Fibroblast of skin of scalp (primary cell): ENCODE measurements at places on chromosomes 2 and 18.

DNA sequence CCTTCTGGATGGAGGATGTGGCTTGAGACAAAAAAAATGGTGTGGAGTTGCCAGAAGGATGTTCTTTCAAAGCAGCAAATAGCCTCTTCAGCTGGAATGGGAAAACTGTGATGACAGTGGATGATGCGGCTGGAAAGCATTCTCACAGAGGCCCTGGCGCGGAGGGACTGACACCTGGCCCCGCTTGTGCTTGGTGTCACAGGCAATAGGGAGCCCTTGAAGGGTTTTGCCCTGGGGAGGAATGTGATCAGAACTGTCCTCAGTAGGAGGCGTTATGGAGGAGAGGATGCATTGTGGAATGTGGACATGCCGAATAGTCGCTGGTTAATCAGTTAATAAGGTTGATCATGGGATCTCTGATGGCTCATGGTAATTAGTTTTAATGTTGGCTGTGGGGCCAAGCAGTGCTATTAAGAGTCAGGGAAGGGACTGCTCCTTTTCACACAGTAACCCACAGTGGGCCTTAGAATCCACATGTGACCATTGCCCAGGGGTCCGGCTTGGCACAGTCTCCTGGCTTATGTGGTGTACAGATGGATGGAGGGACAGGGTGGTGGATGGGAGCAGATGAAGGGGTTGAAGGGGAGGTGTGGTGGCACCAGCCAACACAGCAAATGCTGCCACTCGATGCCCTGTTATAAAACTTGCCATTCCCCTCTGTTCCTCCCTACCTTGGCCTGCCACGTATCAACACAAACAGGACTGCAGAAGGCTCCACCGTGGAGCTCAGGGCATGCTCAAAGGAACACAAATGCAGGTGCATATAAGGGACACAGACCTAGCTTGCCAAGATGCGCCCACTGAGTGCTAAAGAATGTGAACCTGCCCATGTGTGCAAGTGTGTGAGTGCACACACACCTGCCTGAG is 71.7 kb downstream of the CIB4 start:
- no peak for DNase-seq

DNA sequence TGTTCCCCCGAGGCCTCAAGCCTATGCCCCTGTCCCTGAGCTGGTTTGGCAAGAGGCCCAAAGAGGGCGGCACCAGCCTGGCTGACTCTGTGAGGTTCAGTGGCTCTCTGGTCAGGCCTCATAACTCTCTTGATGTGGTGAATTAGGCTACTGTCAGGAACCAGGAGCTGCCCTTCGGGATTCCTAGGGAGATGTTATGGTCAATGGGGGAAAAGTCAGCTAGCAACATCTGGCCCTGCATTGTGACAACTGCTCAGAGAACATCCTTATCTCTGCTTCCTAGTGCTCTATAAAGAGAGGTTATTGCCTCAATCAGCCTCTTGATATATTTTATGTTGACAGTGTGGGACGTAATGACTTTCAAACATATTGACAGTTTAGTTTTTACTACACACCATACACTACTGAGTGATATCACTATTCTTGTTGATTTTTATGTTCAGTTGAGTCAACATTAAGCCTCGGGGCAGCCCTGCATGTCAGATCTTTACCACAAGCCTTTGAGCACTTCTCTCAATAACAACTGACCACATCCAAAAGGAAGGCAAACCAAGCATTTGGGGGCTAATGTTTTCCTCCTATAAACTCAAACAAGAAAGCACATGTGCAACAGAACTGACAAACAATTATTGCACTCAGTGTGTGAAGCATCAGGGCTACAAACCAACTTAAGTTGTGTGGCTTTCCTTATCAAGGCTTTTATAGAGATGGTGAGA is 448.3 kb upstream of the SLC14A2 start:
- DNase-seq, result peak; percentile 23

DNA sequence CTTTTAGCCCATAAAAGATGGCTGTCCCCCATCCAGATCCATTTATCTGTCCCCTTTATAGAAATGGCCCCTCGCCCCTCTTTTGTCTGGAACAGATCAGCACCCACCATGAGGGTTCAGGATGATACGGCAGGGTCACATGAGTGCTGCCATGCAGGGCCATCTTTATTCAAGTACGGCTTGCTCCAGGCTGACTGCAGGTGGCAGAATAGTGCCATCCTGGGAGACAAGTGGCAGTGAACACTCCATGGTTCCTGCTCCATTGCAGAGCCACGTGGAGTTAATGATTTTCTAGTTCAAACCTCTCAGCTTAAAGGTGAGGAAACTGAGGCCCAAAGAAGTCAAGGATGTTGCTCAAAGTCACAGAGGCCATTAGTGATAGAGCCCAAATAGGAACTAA is 180.6 kb downstream of the CLIP4 start:
- DNase-seq, result no peak

- DNase-seq, result no peak
These were observed 102.2 kb upstream of the MSH2 start for GRCh38 chr2:47300609-47301276.

DNA sequence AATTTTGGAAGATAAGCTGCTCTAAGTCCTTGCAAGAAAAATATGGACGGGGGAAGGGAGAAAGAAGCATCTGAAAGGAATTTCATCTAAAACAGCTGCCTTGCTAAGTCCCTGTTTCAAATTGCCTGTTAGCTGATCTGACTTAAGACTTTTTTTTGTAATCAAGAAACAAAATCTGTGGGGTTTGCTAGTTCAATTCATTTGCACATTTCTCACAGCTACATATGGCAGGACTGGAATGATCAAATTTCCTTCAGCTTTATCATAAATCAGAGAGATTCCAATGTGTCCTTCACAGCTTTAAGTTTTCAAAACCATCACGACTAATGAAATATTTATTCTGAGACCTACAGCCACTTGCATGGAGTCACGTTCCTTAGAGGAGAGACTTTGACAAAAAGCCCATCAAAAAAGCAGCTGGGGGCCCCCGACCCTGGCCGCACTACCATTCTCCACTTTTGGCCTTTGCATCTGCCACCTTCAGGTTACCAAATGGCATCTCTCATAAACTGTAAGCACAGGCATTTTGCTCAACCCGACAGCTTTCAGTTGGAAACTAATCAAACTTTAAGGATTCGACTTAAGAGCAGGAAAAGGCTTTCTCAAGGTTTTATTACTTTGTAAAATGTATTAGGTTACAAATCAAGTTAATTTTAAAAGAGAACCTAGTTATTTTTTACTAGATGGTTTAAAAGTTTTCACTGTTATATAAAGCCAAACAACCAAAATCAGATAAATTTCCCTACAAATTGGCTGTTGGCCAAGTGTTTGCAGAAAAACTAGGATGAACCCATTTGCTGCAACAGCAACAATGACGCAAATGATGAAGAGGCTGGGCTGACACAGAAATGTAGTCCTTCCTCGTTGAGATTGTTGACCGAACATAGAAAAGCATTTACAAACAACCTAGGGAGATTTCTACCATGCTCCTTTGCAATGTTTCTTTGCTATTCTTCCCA is 100.4 kb upstream of the RND3 start:
- DNase-seq, result peak; percentile 65

- DNase-seq, result no peak
These were observed 146.2 kb upstream of the KLF7 start for GRCh38 chr2:207312006-207312356.

DNA sequence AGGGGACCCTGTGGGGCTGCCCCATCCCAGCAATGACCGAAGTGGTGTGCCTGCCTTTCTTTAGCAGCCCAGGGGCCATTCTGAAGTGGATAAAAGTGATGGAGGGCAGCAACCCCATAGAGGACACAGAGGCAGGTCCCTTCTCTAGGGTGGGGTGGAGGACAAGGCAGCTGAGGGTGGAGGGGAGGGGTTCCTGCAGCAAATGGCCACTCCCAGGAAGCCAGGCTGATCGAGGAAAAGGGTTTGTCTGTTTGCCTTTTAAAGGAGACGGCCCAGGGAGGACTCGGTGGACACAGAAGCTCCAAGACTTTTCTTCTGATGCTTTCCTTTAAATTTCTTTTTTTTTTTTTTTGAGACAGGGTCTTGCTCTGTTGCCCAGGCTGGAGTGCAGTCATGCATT is 272.8 kb downstream of the TWIST2 start:
- no peak for DNase-seq

- no peak for DNase-seq
These were observed 72.6 kb downstream of the SLC66A2 start for GRCh38 chr18:79878741-79879378.

DNA sequence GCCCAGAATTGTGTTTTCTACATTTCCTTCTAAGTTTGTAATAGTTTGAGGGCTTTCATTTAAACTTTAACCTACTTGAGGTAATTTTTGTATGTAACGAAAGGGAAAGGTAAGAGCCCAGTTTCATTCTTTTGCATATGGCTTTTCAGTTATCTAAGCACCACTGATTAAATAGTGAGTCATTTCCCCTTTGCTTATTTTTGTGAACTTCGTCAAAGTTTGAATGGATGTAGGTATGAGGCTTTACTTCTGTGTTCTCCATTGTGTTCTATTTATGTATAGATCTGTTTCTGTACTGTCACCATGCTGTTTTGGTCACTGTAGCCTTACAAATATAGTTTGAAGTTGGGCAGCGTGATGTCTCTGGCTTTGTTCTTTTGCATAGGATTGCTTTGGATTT is 944.8 kb upstream of the CNTNAP5 start:
- no peak for DNase-seq

DNA sequence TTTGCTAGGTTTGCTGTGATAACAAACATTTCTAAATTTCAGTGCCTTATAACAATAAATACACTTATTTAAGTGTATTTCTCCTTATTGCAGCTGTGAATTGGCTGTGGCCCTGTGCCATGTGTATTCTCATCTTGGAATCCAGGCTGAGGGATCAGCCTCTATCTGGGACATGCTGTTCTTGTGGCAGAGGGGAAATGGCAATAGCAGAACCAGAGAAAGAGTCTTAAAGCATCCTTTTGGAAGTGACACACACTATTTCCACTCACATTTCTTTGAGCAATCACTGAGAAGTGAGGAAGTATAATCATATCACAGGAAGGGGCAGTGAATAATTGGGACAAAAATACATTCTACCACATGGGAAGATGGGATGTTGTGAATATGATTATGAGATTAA is 66.2 kb upstream of the PROKR1 start:
- DNase-seq, result no peak

- DNase-seq, result peak; percentile 94
These were observed 197.9 kb downstream of the NEDD4L start for GRCh38 chr18:58241877-58242276.

DNA sequence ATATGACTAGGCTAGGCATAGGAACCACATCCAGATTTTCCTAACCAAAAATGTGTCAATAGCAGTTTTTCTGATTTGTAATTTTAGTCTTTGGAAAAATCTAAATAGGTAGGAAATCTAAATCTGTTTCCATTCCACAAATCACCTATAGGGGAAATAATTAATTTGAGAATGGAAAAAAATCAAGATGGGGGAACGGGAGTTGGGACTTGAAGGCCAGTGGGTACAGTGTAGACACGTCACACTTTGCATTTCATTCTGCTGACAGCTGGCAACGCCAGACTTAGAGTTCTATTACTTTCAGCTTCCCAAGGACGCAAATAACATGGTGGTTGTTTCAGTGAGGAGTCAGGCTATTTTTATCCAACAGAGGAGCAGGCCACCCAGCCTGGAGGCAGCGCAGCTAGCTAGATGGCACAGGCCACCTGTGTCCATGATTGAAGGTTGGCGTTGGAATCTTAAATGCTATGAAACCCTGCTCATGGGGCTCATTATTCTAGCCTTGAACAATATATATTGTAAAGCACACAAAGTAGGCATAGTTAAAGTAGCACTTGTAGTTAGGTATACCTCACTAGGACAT is 23.4 kb downstream of the HNRNPA3 start:
- no peak for DNase-seq

DNA sequence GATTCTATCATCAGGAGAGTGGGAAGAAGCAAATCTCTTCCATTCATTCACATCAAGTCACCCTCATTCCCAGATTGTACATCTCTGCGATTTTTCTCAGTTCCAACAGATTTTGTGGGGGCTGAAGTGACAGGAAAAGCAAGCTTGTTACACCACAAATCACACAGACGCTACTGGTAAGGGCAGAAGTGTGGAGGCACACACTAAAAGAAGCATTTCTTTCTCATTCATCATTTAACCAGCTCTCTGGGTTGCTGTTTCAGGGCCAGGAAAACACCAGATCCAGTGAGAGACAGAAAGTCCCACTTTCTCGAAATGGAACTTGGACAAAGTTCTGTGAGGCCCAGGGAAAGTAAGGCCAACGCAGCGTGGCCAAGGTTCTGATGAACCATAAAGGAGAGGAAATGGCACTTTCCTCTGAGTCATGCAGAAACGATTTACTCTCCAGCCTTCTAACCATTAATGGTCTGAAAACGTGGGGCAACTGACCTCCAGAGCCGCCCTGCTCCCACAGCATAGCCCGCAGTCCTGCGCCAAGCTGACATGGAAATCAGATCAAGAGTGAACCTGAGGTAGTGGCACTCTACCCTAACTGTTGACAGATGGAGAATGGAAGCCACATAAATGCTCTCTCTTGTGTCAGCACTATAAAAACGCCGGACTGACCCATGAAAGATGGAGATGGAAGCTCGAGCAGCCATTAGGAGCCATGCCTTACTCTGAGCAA is 191.0 kb downstream of the C1D start:
- DNase-seq, result peak; percentile 41

GRCh38 chr18:27301615-27302378 is 116.7 kb upstream of the CHST9 start:
- no peak for DNase-seq

GRCh38 chr2:28950941-28951630 is 30.0 kb upstream of the TOGARAM2 start:
- no peak for DNase-seq

- DNase-seq, result peak; percentile 11
These were observed 2.3 kb downstream of the ZNF513 start for GRCh38 chr2:27378096-27378808.

DNA sequence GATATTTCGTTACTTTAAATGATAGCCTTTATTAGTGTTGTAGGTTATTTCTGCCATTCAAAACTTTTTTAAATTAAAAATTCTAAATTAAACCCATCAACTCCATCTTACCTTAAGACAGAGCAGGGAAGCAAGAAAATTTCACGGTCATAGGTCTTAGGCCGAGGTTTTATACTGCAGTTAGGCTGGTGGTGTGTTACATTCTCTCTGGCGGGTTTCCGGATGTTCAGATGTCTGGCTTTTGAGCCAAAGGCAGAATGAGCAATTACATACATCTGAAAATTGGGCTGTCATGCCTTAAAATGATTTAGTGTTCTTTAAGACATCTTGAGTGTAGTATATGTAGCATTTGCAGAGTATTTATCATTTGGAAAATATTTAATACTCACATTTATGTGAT is 27.9 kb downstream of the GLS start:
- peak; percentile 42 for DNase-seq

- DNase-seq, result peak; percentile 69
These were observed 5.2 kb downstream of the TMEM127 start for GRCh38 chr2:96260387-96261260.

DNA sequence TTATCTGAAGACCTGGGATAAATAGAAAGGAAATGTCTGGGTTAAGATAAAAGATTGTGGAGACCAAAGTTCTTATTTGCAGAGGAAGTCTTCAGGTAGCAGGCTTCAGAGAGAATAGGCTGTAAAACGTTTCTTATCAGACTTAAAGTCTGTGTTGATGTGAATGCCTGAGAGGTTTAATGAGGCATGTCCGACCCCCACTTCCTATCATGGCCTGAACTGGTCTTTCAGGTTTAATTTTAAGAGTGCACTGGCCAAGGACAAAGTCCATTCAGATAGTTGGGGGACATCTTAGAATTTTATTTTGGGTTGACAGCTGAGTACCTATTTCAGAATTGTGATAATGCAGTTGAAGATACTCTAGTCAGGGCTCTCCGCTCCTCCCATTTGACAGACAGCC is 92.1 kb downstream of the ATL2 start:
- DNase-seq, result no peak
